CD4-positive, alpha-beta T cell (primary cell): ENCODE measurements at places on chromosomes 1 and 21.

DNA sequence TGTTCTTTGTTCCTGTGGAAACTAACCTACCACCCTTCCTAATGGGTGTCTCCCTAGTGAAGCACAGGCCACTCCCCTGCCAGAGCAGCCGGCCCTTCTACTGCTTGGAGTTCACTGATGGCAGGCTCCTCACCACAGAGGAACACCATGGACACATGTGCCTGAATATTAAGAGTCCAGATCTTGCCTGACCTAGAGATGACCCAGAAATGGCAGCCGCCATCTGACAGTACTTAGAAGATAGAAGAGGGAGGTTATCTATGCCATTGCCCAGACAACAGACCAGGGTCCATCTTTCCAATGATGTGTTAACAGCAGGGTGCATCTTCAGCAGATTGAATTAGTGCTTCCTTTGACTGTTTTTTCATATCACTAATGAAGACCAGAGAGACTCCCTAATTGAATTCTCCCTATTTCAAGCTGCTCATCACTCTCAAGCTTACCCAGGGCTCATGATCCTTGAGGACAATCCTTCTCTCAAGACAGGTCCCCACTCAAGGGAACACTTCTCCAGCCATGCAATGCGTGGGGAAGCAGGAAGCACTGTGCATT lies 59.8 kb downstream of the PLEKHA6 start:
- DNase-seq: no peak

DNA sequence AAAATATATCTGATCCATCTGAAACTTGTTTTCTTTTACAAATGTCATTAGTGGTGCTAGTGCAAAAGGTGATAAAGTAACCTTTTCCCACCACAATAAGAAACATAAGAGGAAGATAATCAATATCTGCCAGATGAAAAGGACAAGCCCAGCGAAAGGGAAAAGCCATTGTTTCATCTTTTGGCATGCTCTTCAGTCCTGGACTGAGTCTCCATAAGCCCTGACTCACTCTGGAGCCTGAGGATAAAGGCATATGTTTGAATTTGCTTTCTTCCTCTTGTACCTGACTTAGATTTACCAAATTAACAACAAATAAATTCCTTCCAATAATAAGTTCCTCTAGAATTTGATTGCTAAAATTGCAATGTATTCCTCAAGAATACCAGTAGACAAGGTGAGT lies 13.6 kb downstream of the DNAJC11 start:
- DNase-seq: no peak

- DNase-seq: peak; percentile 33
Measured at GRCh38 chr1:165403835-165404482, 41.0 kb downstream of the RXRG start.

GRCh38 chr1:153608742-153609584 lies 4.0 kb downstream of the S100A16 start:
- DNase-seq: no peak

GRCh38 chr1:157671895-157672294 lies 28.7 kb downstream of the FCRL3 start:
- DNase-seq: no peak

GRCh38 chr1:61337981-61338848 lies 255.9 kb downstream of the NFIA start:
- no peak for DNase-seq

DNA sequence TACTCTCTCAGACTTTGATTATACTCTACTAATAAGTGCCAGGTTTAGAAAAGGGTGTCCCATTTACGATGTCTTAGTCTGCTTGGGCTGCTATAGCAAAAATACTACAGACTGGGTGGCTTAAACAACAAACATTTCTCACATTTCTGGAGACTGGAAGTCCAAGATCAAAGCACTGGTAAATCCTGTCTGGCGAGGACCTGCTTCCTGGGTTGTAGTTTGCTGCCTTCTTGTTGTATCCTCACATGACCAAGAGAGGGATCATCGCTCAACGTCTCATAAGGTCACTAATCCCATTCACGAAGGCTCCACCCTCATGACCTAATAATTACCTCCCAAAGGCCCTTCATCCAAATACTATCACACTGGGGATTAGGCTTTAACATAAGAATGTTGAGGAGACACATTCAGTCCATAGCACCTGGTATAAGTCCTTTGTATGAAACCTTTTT lies 12.0 kb downstream of the PRDX6 start:
- DNase-seq: no peak

GRCh38 chr1:35708441-35708921 lies 10.2 kb downstream of the C1orf216 start:
- DNase-seq: no peak

GRCh38 chr1:15186073-15186845 lies 32.7 kb downstream of the TMEM51 start:
- DNase-seq: no peak

DNA sequence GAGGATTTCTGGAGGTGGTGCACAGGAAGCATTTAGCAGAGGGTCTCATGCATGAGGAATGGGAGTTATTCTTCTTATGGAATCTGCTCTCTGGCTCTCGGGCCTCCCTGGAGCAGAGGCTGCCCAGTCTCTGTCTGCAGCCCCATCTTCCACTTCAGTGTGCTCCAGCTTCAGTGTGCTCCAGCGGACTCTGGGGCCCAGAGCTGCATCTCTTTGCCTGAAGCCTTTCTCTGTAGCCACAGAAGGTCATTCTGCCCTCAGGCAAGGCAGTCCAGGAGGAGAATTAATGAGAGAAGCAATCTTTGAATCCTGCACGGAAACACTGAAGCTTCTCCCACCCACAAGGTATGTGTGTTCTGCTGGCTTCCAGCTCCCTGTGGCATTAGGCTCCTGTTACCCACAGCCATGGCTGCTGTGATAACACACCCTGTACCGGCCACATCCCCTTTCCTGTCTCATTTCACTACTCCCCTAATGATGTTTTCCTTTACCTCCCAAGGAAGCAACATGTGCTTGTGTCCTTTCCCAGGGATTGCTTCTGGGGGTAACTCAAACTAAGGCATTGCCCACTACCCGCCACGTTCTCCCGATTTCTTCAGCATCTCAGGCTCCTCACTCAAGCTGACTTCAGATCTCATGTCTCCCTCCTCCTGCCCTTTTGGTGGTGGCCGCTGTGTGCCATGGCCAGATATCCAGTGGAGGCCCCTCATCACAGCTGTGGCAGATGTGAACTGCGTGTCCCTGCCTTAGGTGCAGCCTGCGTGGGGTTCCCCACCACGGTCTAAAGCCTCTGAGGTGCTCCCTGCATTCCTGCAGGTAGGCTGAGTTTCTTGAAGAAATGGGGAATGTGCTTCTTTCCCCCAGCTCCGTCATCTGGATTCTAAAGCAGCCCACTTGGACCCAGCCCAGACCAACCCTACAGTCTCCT lies 181.2 kb upstream of the GALNT2 start:
- no peak for DNase-seq

DNA sequence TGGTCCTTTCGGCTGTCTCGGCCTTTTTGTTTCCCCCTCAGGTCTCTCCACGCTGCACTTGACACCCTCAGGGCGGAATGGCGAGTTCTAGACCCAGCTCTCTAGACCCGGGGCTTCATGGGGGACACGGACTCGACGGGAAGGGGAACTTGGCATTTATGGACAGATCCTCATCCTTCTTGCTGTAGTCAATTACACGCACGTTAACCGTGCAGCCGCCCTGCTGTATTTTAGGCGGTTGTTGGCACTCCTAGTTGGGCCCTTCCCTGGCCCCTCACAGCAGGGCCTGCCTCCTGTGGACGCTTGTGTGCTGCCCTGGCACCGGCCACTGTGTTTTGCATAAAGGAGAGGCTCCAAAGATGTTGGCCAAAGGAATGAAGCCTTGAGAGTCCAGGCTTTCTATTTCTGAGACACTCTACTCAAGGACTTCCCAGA lies 558 bp upstream of the BTG3 start:
- DNase-seq: peak; percentile 8
